ENCODE measurements at places on chromosomes 3 and 15. TPM values are rescaled to one million over a fixed set of nuclear protein-coding genes. Genes with fewer than 3 reads are reported as not detected.

The SORD gene
- 20.5 TPM for total RNA-seq

The PBRM1 gene
- total RNA-seq = 72.1 TPM

The ANKUB1 gene
- not detected for total RNA-seq

The ACOX2 gene
- 38.3 TPM for total RNA-seq

The ILDR1 gene
- 6.4 TPM for total RNA-seq

The CHRD gene
- total RNA-seq = 32.6 TPM
